Stimulated activated CD4-positive, alpha-beta T cell treated with anti-CD3 and anti-CD28 coated beads, Interleukin-1b, Interleukin-23, amount 100 ng/mL, for 4 hours (primary cell): ENCODE measurements at places on chromosomes 6 and 20.

- no peak for DNase-seq
Measured at GRCh38 chr6:125789167-125789566, 1.6 kb upstream of the NCOA7 start.

GRCh38 chr6:166029506-166029905 is 138.1 kb downstream of the TBXT start:
- DNase-seq: no peak

DNA sequence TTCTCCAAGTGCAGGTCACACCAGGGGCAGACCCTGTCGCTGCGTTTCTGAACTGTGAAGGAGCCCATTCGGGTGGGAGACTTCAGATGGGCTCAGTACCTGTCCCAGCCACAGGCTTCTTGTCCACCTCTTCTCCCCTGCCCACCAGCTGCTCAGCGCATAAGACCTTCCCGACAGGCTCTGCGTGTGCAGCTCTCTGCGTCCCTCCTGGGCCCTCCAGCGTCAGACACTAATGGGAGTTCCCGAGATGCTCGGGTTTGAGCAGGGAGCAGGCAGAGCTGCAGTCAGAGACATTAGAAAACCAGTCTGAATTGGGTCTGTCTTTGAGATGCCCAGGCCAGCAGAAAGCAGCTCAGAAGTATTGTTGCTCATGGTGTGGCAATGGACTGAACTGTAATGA is 50.4 kb downstream of the TCP11 start:
- DNase-seq: no peak

DNA sequence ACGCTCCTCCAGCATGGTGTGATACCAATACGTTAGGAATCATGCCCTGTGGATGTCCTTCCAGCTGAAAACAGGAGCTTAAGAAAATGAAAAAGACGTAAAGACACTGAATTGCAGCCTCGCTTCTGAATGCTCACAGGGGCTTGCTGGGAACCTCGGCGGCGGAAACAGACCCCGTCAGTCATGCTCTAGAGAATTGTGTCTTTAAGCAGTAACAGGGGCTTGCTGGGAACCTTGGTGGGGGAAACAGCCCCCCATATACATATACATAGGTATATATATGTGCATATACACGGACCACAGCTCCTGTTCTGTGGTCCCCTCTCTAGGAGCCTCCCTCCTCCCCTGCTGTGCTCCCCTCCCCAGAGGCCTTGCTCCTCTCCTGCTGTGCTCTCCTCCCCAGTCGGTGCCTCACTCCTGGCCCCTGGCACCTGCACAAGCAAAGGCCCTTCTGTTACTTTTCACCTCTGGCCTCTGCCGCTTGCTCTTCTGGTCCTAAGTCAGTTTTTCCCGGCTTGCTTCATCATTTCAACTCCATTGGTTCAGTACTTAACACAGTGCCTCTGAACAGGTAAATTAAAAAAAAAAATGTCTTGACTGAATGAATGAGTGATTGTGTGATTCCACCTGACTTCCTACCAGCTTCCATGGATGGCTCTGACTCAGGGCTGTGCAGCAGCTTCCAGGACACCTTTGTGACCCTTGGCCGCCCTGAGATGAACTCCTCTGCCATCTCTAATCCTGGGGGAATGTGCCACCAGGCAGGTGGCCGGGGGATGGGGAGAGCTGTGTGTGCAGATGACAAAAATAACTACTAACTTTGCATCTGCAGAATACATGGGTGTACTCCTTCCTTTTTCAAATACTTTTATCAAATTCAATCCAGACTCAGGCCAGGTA is 246.1 kb downstream of the SMOC2 start:
- no peak for DNase-seq

GRCh38 chr6:28720357-28721231 is 194.9 kb downstream of the GPX5 start:
- DNase-seq: no peak

- DNase-seq: no peak
Measured at GRCh38 chr6:53432318-53433161, 83.8 kb upstream of the ELOVL5 start.

- DNase-seq: no peak
Measured at GRCh38 chr6:126113261-126113660, 126.9 kb downstream of the TRMT11 start.

- DNase-seq: no peak
Measured at GRCh38 chr6:56875961-56876360, 78.9 kb upstream of the BEND6 start.

DNA sequence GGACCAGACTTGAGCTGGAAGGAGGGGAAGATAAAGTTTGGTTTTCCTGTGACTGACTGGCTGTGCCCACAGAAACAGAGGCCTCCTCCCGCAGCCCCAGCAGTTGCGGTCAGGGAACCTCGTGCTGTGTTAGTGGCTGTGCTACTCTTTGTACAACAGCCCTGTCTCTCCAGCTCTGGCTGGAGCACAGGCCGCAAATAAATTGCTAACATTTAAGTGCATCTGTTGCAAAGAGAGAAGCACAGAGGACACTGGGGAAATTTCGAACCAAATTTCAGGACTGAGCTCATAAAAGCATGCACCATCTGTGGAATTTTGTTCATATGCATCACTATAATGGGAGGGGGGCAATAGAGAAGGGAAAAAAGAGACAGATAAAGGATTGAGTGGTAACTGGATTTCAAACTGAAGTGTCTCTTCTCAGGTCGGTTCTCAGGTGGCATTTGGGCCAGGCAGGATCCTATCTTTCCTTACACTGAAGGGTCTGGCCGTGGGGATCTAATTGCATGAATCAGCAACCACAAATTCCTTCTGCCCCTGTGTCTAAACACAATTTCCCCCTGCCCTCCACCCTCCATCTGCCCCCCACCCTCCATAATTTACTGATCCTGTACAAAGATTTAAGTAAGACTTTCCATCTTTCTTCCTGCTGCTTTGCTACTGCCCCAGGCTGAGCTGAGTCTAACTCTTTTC is 88.9 kb upstream of the ATXN1 start:
- no peak for DNase-seq

GRCh38 chr6:143026696-143027449 is 33.8 kb upstream of the AIG1 start:
- peak; percentile 41 for DNase-seq

DNA sequence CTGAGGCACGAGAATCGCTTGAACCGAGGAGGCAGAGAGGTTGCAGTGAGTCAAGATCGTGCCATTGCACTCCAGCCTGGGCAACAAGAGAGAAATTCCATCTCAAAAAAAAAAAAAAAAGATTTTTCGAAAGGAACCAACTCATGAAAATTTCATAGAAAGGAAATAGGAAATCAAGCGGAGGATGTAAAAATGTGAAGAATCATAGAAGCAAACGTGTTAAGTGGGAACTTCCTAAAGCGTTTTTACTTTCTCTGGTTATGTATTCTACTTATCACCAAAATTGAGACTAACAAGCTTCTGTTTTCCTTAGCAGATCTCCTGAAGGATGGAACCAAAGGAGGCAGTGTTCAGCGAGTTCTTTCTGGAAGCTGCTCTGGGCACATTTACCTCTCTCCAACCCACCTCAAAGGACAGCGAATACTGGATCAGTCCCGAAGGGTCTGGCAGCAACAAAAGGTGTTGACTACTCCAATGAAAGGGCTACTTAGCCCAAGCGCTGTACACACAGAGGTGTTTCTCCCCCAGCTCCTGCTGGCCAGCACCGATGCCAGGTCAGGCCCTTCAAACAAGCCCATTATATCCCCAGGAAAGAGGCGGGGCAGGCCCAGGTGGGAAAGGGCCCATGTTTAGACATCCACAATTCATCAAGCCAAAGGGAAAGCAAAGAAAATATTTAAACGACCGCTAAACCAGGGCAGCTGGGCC is 327.5 kb upstream of the JARID2 start:
- DNase-seq: no peak

- no peak for DNase-seq
Measured at GRCh38 chr6:167825332-167826229, 1.1 kb upstream of the AFDN start.

DNA sequence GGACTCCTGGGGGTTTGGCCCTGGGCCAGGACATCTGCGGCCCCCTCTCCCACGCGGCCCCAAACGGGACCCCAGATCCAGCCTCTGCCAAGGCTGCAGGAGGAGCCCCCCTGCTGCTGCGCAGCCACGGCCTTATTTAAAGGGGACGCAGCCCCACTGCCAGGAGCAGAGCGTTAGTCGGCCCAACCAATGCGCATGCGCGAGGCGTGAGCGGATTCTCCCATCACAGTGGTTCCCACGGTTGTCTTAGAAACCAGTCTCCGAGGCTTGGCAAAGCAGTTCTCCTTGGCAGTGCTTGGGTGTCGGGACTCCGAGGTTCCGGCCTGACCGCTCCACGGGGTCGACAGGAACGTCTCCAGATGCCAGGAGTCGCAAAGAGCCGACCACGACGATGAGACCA is 288.3 kb upstream of the ZNF337 start:
- DNase-seq: peak; percentile 17

DNA sequence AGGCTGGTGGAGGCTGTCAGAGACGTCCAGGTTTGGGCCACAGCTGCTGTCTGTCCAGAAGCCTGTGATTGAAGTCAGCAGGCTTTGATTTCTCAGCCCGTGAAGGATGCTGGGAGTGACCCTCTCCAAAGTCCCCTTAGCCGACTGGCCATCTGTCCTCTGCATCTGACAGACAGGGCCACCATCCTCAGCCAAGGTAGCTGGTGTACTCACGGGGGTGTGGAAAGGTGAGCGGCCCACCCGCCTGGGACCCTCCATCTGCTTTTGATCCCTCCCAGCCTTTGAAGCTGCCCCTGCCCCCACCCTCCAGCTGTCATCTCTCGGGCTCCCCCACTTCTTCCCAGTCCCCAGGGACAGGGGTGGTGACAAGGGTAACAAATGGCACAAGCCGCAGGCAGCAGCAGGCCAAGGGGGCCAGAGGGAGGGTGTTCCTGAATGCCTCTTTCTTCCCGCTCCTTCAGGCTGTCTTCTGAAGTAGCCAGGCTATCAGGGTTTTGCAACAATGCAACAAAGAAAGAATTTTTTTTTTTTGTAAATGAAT is 84.4 kb downstream of the EYA2 start:
- no peak for DNase-seq

DNA sequence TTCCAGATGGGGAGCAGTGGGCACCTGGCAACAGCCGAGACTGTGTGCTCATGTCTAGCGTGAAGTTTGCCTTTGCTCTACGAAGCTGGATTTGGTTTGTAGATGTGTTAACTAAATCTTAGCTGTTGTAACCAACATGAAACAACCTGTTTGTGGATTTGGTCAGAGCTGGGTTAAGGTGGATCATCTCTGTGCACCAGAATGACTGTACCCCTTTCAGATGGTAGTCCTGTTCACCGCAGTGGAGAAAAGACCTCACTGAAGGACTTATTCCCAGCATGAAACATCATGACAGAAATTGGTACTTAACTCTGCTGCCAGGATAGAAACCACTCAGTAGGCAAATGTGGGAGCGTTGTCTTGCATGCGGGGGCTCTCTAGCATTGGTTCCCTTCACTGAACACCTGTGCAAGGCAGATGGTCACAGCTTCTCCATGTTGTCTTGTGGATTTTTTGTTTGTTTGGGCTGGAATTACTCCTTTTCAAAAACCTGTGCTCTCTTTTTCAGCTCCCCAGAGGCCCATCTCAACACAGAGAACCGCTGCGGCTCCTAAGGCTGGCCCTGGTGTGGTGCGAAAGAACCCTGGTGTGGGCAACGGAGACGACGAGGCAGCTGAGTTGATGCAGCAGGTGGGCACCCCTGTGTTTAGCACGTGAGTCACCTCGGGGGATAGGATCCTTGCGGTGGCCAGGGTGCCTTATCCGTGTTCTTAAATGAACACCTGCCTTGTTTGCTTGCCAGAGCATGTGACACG is 19.3 kb upstream of the EFCAB8 start:
- DNase-seq: no peak

GRCh38 chr6:71153755-71154325 is 134.8 kb upstream of the OGFRL1 start:
- DNase-seq: no peak

- peak; percentile 86 for DNase-seq
Measured at GRCh38 chr6:90296341-90297114, at the start of gene BACH2. Gene BACH2, minus strand, starts transcription at chr6:90296843. Its CDS starts 287,999 bp downstream, at chr6:90008844.

- no peak for DNase-seq
Measured at GRCh38 chr6:4747588-4747987, 28.6 kb upstream of the CDYL start.

DNA sequence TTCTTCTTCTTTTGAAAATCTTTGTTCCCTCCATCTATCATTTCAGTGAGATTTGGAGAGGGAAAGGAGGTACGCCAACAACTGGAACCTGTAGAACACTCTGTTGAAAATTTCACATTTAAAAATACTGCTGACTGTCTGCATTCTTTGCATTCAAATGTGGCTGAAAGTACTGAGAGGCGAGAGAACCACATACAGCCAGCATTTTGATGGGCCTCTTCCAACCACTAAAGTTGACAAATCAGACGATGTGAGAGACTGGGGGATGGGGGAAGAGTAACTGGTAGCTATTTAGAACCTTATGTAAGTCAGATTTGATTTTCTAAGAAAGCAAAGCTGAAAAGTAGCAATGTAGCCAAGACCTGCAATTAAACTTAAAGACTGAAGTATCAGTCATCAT is 77.5 kb downstream of the FKBP5 start:
- DNase-seq: no peak

DNA sequence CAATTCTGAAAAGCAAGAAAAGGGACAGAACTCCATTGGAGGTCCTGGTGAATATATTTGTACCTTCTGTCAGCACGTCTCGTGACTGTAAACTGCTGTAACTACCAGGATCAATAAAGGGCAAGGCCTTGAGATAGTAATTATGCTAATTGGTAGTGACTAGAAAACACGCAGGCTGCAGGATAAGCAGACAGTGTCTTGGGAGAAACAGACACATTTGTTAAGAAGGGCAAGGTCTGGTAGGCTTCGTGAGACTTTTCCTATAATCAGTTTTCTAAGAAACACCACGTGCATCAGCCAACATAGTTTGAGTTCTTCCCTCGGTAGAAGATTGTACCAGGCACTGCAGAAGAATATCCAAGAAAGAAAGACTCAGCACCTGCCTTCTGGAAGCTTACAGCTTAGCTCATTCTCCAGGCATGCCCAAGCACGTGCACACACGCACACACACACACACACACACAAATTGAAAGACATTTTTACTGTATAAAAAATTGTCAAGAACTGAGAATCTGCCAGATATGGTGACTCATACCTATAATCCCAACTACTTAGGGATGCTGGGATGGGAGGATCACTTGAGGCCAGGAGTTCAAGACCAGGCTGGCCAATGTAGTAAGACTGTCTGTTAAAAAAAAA is 167.0 kb upstream of the SASH1 start:
- no peak for DNase-seq

DNA sequence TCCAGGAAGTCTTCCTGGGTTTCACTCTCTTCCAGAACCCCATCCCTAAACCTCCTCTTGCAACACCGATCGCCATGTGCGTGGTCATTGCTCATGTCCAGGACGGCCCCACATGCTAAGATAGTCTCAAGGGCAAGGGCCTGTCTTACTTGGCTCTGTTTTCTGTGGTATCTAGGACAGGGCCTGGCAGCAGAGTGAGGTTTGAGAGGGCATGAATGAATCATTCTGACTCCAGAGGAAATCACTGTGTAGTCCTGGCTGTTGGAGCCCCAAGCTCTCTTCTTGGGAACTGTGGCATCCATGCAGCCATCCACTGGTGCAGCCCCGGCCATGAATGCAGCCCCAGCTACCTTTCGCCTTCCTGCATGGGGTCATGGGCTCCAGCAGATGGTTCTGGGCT is 12.4 kb downstream of the SIRPA start:
- DNase-seq: no peak
